Epithelial cell of proximal tubule (primary cell): ENCODE measurements at places on chromosomes 16 and 17.

DNA sequence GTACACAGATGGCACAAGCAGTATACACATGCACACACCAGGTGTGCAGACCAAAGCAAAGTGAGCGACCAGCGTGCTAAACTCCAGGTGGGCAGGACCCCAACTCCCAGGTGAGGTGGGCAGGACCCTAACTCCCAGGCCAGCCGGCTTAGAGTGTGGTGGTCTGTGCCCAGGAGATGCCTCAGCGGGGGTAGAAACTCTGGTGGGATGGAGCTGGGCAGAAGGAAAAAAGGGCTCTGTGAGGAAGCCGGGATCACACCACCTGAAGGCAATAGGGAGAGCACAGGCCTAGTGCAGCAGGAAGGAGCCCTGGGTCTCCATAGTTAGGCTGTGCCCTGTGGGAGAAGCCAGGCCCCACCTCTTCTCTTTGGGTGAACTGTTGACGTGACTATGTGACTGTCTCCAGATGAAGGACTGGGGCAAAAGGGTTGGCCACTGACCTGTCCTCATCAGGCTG, 1.6 kb upstream of the FOXJ1 start:
- no peak for DNase-seq

DNA sequence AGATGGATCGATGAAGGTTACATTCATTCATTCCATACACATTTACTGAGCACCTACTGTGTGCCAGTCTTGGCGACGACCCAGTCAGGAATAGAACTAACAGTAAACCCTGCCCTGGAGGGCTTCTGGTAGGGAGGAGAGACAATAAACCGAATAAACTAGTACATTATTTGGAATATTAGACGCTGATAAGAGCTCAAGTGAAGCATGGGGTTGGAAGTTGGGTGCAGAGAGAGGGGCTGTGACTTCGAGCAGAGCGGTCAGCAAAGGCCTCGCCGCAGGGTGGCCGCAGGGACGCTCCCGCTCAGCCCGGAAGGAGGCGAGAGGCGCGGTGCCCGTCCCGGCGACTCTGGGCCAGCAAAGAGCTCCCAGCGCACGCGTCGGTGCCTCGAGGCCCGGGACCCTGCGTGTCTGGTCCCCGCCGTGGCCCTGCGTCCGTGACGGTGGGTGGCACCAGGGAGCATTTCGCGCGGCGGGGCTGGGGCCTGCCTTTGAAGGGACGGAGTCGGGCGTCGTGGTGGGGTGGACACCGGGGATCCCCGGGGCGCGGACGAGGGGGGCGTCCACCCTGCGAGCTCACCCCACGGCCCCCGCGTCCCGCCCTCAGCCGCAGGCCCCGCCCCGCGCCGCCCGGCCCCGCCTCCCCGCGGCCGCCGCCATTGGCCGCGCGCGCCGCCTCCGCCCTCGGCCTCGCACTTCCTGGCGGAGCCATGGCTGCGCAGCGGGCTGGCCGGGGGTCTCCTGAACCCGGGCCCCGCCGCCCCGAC, at the start of gene KLHL36:
TSS of gene KLHL36 (plus strand) at position 684 of the 767 bp plus-strand sequence. CDS start 2,357 bp downstream, outside the sequence.
- DNase-seq, result no peak

GRCh38 chr17:78488156-78488555, 89.0 kb downstream of the DNAH17 start:
- DNase-seq, result no peak

- DNase-seq, result no peak
These were observed 15.7 kb downstream of the MARCHF10 start for GRCh38 chr17:62792447-62792800.

DNA sequence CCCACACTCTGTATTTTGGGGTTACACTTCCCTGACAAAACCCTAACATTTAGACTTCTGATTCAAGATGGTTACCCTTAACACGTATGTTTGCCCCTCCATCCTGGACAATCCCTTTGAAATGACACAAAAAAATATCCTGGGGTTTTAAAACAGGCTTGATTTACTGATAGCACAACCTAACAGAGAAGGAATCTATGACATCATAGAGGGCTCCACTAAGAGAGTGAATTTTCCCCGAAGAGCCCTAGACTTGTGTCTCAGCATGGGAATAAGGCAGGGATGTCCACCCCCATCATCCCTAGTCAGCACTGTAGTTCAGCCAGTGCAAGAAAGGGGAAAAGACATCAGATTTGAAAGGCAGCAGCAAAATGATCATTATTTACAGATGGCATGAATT, 15.8 kb upstream of the SRCIN1 start:
- no peak for DNase-seq
